GM12892 (cell line): ENCODE measurements at places on chromosomes 7 and 10.

DNA sequence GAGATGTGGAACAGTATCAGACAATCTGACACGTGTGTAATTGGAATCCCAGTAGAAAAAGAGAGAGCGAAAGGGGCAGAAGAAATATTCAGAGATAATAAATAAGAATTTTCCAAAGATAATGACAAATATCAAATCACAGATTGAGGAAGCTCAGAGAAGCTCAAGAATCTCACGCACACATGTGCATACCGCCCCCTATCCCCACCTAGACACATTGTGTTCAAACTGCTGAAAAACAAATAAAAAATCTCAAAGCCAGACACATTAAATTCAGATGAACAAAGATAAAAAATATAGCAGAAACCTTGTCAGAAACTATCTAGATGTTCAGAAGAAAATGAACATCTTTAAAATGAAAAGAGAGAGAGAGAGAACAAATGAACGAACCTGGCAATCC lies 17.2 kb downstream of the SFR1 start:
- no peak for DNase-seq

- DNase-seq = no peak
These were observed 108.6 kb upstream of the COL1A2 start for GRCh38 chr7:94286111-94286510.

DNA sequence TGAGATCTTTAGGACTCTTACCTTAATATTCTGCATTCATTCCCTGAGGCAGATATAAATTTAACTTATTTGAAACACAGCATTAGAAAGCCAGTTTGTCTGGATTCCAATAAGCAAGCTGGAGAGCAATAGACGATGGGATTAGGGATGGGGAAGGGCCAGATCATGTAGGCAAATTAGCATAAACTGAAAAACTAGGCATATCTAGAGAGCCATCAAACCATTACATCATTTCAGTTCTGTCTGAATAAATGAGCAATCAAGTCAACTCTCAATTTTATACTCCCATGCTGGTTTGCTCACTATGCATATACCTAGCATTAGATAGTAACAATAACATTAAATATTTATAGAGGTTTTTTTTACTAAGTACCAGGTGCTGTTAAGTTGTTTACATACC lies 583.6 kb upstream of the LRRN3 start:
- DNase-seq = no peak

GRCh38 chr7:30988351-30989005 lies 24.7 kb downstream of the GHRHR start:
- no peak for DNase-seq

DNA sequence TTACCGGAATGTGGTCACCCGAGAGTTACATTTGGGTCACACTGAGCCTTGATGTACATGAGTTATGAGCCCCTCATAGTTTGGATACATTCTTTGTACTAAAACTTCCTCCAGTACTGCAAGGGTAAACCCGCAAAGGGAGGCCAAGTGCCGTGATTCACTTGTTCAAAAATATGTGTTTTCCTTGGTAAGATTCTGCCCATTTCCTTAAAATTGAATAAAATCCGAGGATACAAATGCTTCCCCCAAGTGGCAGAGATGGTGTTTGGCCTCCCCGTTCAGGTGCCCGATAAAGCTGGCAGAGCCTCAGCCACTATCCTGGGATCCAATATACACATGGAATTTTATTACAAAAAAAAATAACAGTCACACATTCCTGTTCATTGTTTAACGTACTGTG lies 268.3 kb downstream of the DIP2C start:
- DNase-seq = no peak

DNA sequence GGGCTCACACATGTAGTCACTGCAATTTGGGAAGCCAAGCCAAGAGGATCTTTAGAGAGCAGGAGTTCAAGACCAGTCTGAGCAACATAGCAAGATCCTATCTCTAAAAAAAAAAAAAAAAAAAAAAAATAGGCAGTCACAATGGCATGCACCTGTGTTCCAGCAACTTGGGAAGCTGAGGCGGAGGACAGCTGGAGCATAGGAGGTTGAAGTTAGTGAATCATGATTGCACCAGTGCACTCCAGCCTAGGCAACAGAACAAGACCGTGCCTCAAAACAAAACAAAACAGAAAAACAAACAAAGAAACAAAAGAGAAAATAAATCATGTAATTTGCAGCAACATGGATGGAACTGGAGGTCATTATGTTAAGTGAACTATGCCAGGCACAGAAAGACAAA lies 33.6 kb upstream of the BICC1 start:
- DNase-seq = no peak

GRCh38 chr10:59517996-59518395 lies 155.6 kb upstream of the FAM13C start:
- DNase-seq = no peak

GRCh38 chr7:24979863-24980533 lies at the start of gene OSBPL3:
Gene OSBPL3 (minus strand): TSS chr7:24980178. CDS start chr7:24892472, 87,706 bp downstream.
- DNase-seq = peak; percentile 74

GRCh38 chr10:112217386-112218035 lies 33.9 kb upstream of the GPAM start:
- DNase-seq = no peak

GRCh38 chr10:114943000-114943399 lies 5.0 kb downstream of the TRUB1 start:
- DNase-seq = no peak

- no peak for DNase-seq
These were observed 194.7 kb downstream of the KCND2 start for GRCh38 chr7:120467676-120468075.

DNA sequence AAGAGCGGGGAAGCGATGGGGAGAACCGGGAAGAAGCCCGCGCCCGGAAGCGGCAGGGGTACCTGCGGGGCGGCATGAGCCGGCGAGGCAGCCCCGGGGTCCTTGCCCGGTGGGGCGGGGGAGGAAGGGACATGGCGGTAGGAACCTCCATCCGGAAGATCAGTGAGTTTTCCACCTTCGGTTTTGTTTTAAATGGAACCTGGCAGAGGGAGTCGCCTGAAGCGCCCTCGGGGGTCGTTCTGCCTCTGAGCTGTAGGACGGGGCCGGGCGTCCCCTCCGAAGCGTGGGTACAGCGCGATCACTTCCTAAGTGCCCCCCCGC lies 471 bp downstream of the PFKP start:
- DNase-seq = no peak
